ENCODE measurements at places on chromosomes 6 and 20. TPM values are rescaled to one million over a fixed set of nuclear protein-coding genes. Genes with fewer than 3 reads are reported as not detected.

Gene CTAGE9
- total RNA-seq = not detected

Gene CALHM4
- total RNA-seq = 0.87 TPM

Gene YTHDF1
- 20.9 TPM for total RNA-seq

Gene SLC22A7
- total RNA-seq = not detected

Gene IL17A
- not detected for total RNA-seq
